ENCODE measurements at places on chromosomes 6 and 20.

- DNase-seq = no peak
Observed at GRCh38 chr6:136706430-136706829, 85.8 kb downstream of the MAP3K5 start.

DNA sequence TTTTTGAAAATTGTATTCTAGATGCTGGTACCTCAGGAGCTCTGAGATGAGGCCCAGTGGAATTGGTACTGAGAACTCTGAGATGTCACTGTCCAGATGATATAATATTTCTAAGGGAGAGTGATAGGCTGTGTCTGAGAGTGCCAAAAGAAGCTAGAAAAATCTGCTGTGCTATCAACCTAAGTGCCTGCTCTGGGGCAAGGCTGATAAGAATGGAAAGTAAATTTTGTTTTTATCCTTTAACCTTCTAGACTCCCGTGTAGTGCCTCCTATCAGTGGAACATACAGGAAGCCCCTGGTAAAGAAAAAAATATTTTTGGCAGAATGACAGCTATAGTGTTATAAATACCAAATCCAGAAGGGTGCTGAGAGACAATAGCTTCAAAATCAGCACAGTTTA lies 348.2 kb downstream of the TFAP2B start:
- DNase-seq = no peak

- DNase-seq = no peak
Observed at GRCh38 chr20:39290575-39290974, 328.4 kb downstream of the DHX35 start.

DNA sequence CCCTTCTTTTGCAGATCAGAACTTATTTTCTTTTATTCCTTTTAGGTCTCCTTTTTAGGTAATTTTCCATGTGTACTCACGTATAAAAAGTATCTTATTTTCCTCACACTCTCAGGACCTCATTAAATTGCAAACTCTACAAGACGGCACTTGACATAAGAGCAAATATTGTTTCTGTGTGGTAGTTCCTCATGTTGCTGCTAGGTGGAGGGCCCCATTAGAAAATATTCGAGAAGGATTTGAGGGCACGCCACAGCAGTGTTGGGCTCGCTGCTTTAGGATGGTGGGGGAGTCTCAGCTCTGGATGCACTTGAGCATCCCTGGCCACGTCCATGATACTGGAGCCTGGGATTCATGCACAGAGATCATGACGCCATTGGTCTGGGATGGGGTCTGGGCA lies 64.9 kb upstream of the ZFP64 start:
- no peak for DNase-seq
